ENCODE measurements at places on chromosomes 13 and 19.

GRCh38 chr19:35601971-35602370, 10.6 kb upstream of the HAUS5 start:
- DNase-seq, result no peak

DNA sequence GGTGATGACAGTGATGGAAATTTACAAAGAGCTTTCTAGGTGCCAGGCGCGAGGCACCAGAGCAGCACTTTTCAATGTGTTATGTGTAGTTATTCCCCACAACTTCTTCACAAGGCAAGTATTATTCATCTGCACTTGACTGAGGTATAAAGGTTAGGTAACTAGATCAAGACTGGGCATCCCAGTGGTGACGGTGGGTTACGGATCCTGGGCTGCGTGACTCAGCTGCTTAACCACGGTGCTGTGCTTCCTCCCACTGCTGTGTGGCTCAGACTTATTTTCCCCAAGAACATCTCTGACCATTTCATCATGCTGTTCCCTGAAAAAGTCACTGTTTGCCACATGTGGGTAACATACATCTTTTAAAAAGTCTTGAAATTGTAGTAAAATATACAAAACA, 19.3 kb downstream of the EDDM13 start:
- DNase-seq, result no peak

DNA sequence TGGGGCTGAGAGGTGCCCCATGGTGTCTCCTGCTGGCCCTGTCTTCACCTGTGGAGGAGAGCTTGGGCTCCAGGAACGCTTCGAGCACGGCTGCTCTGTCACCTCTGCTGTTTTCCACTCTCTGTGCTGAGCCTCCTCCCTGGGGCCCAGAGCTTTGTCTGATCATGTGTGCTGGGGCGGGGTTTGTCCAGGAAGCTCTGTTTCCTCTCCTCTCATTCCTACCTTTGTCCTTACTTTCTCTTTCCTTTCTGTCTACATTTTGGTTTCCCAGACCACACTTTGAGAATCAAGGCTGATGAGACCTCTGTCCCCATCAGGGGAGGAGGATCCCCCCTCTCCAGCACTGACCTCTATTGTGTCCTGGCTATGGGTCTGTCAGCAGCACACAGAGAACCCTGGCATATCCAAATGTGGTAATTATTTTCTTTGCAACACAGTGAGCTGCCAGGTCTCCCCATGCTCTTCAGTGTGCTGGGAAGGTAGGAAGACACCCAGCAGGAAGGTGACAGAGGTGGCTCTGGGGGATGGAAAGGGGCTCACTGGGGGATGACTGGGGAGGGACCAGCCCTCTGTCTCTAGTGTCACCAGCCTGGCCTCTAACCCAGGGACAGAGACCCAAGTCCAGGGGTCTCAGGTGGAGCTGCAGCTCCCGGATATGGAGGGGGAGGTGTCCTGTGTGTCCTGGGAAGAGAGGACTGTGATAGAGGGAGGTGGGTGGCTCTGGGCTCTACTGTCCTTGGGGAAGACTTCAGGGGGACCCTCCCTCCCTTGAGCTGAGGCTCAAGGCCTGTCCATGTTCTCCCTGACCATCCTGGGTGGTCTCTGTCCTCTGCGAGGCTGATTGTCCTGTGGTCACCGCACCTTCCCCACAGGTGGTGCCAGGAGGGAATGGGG, at the start of gene CEACAM1:
TSS of gene CEACAM1 (minus strand) at position 128 of the 894 bp plus-strand sequence. CDS start at position 21, 107 bp downstream.
- peak; percentile 27 for DNase-seq

- DNase-seq, result no peak
Measured at GRCh38 chr13:44340508-44340907, 33.1 kb upstream of the SERP2 start.

DNA sequence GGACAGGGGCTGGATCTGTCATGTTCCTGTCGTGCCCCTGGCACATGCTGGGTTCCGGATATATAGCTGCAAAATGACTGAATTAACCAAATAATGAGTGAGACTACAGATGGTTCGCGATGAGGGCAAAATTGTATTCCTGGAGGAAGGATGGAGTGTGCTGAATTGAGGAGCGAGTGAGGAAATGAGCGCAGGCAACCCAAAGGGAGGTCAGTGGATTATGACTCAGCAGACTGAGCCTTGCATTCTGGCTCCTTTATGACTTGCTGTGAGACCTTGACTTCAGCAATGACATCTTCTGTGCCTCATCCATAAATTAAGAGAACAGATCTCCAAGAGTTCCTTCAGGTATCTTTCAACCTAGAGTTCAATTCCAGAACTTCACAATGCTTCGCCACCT, 115.0 kb upstream of the CLDN10 start:
- no peak for DNase-seq
